Stimulated activated CD4-positive, alpha-beta T cell treated with anti-CD3 and anti-CD28 coated beads, Interleukin-4, amount 100 ng/mL, for 1 hour (primary cell): ENCODE measurements at places on chromosomes 3 and 15.

GRCh38 chr3:59280113-59280512 lies 230.3 kb upstream of the CFAP20DC start:
- DNase-seq = no peak

DNA sequence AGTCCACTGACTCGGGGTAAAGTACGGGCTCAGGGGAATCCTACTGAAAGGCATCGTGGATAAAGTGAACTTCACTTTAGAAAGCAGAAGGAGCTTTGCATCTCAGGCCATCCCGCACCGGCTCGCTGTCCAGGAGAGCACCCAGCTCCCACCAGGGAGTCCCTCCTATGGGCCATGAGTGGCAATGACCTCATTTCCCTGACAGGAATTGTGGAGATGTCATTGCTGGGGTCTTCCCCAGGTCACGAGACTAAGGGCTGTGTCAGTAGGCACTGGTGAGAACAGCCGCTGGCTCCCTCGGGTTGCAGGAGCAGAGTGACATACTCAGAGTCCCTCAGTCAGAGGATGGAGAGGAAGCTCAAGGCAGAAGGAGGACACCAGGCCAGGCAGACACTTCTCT lies 97.3 kb downstream of the XXYLT1 start:
- DNase-seq = no peak

- no peak for DNase-seq
Observed at GRCh38 chr3:196843435-196844110, 24.1 kb upstream of the SENP5 start.

DNA sequence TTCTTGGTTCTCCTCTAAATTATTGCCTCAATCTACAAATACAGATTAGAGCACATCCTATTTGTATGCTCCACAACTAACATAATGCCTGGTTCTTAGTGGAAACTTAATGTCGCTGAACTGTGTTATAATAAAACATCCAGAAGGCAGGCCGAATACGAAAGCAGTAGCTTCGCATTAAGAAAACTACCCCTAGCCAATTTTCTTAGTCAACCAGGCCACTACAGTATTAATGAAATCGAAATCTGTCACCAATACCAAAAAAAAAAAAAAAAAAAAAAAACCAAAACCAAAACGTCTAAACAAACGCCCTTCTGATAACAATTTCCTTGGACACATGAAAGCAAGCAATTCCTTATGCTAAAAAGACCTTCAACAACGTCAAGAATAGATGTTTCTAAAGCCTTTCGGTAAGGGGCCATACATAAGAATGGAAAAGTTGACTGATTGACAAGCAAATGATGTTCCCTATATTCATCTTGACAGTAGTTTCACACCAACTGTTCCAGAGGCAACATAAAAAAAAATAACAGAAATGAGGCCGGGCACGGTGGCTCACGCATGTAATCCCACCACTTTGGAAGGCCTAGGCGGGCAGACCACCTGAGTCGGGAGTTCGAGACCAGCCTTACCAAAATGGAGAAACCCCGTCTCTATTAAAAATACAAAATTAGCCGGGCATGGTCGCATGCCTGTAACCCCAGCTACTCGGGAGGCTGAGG lies 1.3 kb downstream of the DENND6A start:
- DNase-seq = peak; percentile 3

DNA sequence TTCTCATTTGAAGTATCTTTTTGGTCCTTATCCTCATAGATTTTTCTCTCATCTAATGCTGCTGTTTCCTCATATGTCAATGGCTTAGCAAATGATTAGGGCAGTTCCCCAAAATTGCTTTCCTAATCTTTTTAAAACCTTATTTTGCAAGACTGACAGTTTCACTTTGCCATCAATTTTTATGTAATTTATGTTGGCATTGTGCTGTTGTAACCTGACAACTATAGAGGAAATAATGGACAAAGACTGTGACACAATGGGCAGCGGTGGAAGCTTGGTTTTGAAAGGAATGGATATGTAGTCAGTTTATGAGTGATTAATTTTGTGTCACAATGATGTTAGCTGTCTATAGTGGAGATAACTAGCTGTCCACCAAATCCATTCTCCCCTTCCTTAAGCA lies 10.6 kb upstream of the SH3BP5 start:
- no peak for DNase-seq
